Karpas-422 (cell line): ENCODE measurements at places on chromosomes 3 and 15. TPM values are rescaled to one million over a fixed set of nuclear protein-coding genes. Genes with fewer than 3 reads are reported as not detected.

GRCh38 chr3:55157731-55158130, 229.9 kb upstream of the LRTM1 start:
- H3K27me3 ChIP-seq: no peaks in the 10 kb centered on the region
- DNase-seq: no peak
- H3K36me3 ChIP-seq: no peaks in the 10 kb centered on the region
- peaks cover 7% of the 10 kb centered on the region for H3K4me1 ChIP-seq

DNA sequence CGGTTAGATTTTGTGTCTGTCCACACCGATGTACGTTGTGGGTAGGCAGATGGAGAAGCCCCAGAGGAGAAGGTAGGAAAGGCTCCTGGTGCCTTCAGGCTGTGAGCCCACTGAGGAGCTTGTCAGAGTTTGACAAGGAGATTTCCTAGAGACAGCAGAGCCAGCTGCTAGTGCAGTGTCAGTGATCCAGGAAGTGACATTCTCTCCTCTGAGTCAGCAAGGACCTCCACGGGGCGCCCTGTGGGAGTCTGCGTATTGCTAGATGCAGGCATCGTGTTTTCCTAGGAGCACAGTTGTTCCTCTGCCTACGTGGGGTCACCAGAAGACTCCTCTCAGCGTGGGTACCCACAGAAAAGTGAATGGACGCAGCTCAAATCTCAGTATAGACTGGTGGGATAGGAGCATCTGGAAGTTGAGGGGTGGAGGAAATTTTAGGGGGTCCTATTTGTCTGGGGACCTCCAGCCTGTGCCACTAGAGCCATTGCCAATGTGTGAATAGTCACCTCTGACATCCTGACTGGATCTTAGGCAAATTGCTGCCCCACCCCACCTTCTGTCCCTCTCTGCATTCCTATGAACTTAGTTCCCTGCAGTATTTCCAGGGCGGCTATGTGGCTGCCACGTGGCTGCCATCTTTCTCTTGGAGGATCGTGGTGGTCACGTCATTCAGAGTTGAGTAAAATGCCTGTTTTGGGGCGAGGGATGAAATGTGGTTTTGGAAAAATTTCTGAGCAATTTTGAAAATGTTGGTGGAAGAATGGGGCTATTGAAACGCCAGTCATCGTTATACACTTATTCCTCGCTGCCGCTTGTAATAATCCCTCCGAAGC, 84.8 kb upstream of the KLHL25 start:
- H3K36me3 ChIP-seq: no peaks in the 10 kb centered on the region
- no peak overlapping the region for H3K27ac ChIP-seq
- no peak overlapping the region for H3K4me3 ChIP-seq
- no peak for DNase-seq
- H3K4me1 ChIP-seq: no peaks in the 10 kb centered on the region
- no peaks in the 10 kb centered on the region for H3K27me3 ChIP-seq

Gene METTL6
- 20.9 and 23.2 TPM in 2 replicates for total RNA-seq

GRCh38 chr3:62501289-62501668, 127.9 kb upstream of the FEZF2 start:
- H3K36me3 ChIP-seq: no peaks in the 10 kb centered on the region
- H3K27ac ChIP-seq: no peak overlapping the region
- H3K4me1 ChIP-seq: peaks cover 14% of the 10 kb centered on the region
- H3K27me3 ChIP-seq: no peaks in the 10 kb centered on the region
- DNase-seq: no peak
- H3K4me3 ChIP-seq: no peak overlapping the region

DNA sequence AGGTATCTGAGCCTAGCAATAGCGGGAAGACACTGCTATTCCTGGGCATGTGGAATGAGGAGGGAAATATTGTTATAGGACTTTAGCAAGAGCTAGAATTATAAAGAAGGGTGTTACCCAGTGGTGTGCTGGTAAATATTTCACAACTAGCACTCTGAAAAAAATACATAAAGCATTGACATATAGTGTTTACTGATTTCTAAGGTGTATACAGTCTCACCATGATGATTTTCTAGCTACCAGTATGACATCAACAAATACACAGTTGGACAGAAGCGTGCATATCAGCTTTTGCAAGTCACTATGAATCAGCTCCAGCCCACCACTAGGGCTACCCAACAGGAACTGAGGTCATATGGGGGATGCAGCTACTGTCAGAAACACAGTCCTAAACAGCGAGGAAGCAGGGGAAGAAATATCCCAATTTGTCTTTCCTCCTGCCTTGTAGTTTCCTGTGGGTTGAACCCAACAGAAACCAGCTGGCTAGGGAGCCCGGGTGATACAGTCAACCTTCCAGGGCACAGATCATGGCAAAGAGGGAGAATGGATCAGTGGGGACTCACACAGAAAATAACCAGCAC, 39.6 kb downstream of the HGD start:
- H3K4me3 ChIP-seq: no peak overlapping the region
- H3K4me1 ChIP-seq: no peaks in the 10 kb centered on the region
- H3K27ac ChIP-seq: no peak overlapping the region

Gene COL7A1
- 0.78 and 13.0 TPM in 2 replicates for total RNA-seq

GRCh38 chr3:122563717-122564025, 429 bp downstream of the PARP9 start:
- peak; percentile 69 for DNase-seq
- H3K27ac ChIP-seq: peak overlapping the region; percentile 89
- peaks cover 12% of the 10 kb centered on the region for H3K36me3 ChIP-seq

Gene ISG20
- total RNA-seq: 112 and 259 TPM in 2 replicates

DNA sequence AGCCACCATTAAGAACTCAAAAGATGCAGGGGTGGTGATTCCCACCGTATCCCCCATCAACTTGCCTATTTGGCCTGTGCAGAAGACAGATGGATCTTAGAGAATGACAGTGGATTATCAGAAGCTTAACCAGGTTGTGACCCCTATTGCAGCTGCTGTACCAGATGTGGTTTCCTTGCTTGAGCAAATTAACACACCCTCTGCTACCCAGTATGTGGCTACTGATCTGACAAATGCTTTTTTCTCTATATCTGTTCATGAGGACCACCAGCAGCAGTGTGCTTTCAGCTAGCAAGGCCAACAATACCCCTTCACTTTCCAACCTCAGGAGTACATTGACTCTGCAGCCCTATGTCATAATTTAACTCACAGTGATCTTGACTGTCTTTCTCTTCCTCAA, 8.6 kb upstream of the MCF2L2 start:
- H3K4me3 ChIP-seq: no peak overlapping the region
- H3K27ac ChIP-seq: no peak overlapping the region
- no peak for DNase-seq
- peaks cover 19% of the 10 kb centered on the region for H3K4me1 ChIP-seq
- no peaks in the 10 kb centered on the region for H3K36me3 ChIP-seq

Gene DOCK3
- total RNA-seq: 0.04 TPM in 2 replicates

Gene DNAH12
- 0.43 TPM in 1 of 2 replicates, not detected in the other for total RNA-seq

DNA sequence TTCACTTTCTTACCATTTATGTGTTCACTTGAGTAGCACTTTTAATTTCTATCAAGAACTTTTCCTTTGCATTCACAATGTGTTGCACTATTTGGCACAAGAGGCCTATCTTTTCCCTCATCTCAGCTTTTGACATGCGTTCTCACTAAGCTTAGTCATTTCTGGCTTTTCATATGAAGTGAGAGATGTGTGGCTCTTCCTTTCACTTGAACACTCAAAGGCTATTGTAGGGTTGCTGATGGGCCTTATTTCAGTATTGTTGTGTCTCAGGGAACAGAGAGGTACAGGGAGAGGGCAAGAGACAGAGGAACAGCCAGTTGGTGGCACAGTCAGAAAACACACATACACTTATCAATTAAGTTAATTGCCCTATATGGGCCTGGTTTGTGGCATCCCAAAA, 127.4 kb upstream of the MLF1 start:
- peaks cover 8% of the 10 kb centered on the region; the same call in 1 of the 2 replicates for H3K4me1 ChIP-seq
- no peaks in the 10 kb centered on the region for H3K36me3 ChIP-seq
- no peak overlapping the region for H3K27ac ChIP-seq
- no peak for DNase-seq

Gene PLA2G4B
- total RNA-seq: 2.2 and 6.1 TPM in 2 replicates

Gene ARNT2
- not detected in 2 replicates for total RNA-seq

Gene PGBD4
- total RNA-seq: 5.2 and 6.4 TPM in 2 replicates

DNA sequence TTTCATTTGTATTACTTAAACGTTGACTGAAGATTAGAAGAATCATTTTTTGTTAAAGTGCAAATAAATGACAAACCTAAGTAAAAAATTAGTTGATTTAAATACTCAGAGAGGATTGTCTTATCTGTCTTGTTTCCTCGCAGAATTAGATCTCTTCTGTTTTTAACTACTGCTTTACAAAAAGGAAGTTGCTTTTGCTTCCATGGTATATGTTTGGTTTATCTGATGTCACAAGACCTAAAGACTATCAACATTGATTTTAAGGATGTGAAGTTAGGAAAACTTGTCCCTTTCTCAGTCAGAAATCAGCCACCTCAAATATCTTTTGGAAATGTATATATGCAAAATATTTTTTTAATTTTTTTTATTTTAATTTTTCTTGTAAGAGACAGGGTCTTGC, 28.7 kb downstream of the GPR171 start:
- H3K4me3 ChIP-seq: no peak overlapping the region
- H3K27ac ChIP-seq: no peak overlapping the region
- no peaks in the 10 kb centered on the region for H3K36me3 ChIP-seq
- no peak for DNase-seq
- H3K27me3 ChIP-seq: peaks cover 3% of the 10 kb centered on the region; the same call in 1 of the 2 replicates

- peaks cover 18% of the 10 kb centered on the region for H3K4me1 ChIP-seq
- H3K4me3 ChIP-seq: no peak overlapping the region
- no peaks in the 10 kb centered on the region for H3K27me3 ChIP-seq
- no peaks in the 10 kb centered on the region for H3K36me3 ChIP-seq
- no peak overlapping the region for H3K27ac ChIP-seq
Measured at GRCh38 chr15:45583731-45584639, 3.2 kb upstream of the BLOC1S6 start.

GRCh38 chr15:95757171-95757570, 573.3 kb upstream of the NR2F2 start:
- no peaks in the 10 kb centered on the region for H3K36me3 ChIP-seq
- H3K4me3 ChIP-seq: no peak overlapping the region
- DNase-seq: no peak
- no peaks in the 10 kb centered on the region for H3K4me1 ChIP-seq
- no peak overlapping the region for H3K27ac ChIP-seq

Gene HHATL
- not detected in 2 replicates for total RNA-seq

Gene GCNT3
- total RNA-seq: not detected in 2 replicates

DNA sequence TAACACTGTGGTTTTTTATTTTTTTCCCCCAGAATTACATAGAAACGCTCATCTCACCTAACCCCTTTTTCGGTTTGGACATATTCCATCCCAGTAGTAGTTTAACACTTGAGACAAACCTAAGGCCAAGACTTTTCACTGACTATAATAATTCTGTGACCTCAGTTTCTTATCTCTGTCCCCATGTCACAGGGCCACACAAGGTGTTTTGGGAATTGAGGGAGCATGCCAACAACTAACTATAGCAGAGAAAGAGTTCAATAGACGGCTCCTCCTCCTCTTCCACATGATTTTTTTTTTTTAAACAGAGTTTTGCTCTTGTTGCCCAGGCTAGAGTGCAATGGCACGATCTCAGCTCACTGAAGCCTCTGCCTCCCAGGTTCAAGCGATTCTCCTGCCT, 27.4 kb upstream of the GHSR start:
- H3K4me3 ChIP-seq: no peak overlapping the region
- H3K27me3 ChIP-seq: no peaks in the 10 kb centered on the region
- DNase-seq: no peak
- H3K4me1 ChIP-seq: peaks cover 9% of the 10 kb centered on the region

- DNase-seq: no peak
- no peak within 1 kb of the TSS for H3K4me3 ChIP-seq
- no peaks in the 10 kb centered on the region for H3K4me1 ChIP-seq
- H3K27ac ChIP-seq: no peak within 1 kb of the TSS
Measured at GRCh38 chr3:49422379-49423248, at the start of gene AMT. TSS of gene AMT (minus strand) at chr3:49422473. CDS start at chr3:49422450, 23 bp downstream.

DNA sequence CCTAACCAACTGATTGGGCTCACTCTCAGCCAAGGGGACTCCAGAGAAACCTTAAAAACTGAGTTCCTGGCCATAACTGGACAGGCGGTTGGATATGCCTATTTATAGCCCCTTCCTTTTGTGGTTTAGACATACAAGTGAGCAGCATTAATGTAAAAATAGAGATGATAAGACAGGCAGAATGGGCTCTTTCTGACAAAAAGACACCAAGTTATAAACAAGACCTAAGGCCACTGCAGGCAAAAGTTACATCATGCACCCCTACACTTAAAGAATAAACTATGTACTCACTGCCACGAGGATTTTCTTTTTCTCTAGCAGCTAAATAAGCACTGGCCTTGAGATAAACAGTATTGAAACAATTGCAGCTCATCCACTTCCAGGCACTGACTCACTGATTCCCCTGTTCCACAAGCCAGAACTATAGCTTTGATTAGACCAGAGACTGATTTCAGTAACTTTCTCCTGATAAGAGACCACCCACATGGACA, 30.1 kb downstream of the SUCNR1 start:
- H3K27me3 ChIP-seq: no peaks in the 10 kb centered on the region
- no peak overlapping the region for H3K4me3 ChIP-seq
- H3K36me3 ChIP-seq: no peaks in the 10 kb centered on the region
- no peak for DNase-seq
- H3K4me1 ChIP-seq: no peaks in the 10 kb centered on the region

- H3K36me3 ChIP-seq: no peaks in the 10 kb centered on the region
- DNase-seq: no peak
- H3K4me3 ChIP-seq: peak overlapping the region; percentile 17; the same call in 1 of the 2 replicates
Measured at GRCh38 chr3:184677344-184678316, 34.2 kb downstream of the MAGEF1 start.

DNA sequence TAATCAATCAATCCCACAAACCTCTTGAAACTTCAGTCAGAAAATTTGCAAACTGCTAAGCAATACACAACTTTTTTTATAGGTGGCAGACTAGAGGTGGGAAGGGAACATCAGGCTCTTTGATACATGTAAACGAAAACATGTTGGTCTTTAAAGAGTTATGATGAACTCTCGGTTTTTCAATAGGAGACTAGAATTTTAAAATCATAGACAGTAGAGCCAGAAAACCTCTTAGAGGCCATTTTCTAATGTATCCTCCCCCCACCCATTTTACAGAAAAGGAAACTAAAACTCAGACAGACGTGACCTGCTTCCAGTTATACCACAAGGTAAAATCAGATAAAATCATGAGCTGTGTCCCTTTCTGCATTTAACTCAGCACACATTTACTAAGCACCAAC, 179.1 kb upstream of the LPP start:
- peaks cover 100% of the 10 kb centered on the region for H3K4me1 ChIP-seq
- H3K36me3 ChIP-seq: no peaks in the 10 kb centered on the region
- H3K4me3 ChIP-seq: peak overlapping the region; percentile 49
- peak; percentile 93 for DNase-seq

DNA sequence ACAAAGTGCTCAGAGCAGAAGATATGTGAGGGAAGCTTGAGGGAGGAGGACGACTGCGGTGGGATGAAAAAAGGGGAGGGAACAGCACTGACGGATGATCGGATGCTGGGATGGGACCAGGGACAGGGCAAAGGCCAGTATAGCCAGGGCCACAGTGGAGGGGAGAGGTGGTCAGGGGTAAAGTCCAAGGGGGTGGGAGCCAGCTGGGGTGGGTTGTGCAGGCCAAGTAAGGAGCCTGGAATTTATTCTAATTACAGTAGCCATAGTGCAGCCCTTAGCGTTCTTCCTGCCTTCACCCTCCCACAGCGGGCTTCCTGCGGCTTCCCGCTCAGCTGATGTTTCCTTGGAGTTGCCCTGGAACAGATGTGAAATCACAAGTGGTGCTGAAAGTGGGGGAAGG, 7.6 kb upstream of the APEH start:
- H3K36me3 ChIP-seq: no peaks in the 10 kb centered on the region
- H3K27ac ChIP-seq: no peak overlapping the region
- no peak for DNase-seq
